ENCODE measurements at places on chromosomes 7 and 10.

- no peak for DNase-seq
Measured at GRCh38 chr7:132078891-132079735, 497.2 kb downstream of the PLXNA4 start.

DNA sequence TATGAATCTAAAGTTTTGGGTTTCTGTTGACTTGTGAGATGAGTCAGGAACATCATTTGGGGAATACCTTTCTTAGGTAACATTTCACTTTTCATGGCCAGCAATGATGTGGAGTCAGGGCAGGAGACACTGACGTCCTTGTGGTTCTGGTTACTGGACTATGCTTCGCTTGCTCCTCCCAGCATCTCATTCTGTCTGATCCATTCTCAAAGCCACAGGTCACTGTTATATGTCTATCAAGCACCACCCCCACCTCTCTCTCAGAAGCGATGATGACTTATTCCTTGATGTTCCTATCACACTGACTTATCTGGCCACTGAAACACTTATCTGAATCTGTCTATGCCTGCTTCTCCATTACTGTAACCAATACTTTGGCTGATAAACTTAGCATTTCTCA is 51.6 kb downstream of the TES start:
- DNase-seq: no peak

GRCh38 chr7:116572036-116572435 is 47.2 kb downstream of the CAV1 start:
- no peak for DNase-seq

GRCh38 chr10:125843603-125844329 is 20.4 kb downstream of the BCCIP start:
- DNase-seq: no peak

GRCh38 chr7:86844608-86845007 is 200.9 kb downstream of the GRM3 start:
- DNase-seq: no peak

DNA sequence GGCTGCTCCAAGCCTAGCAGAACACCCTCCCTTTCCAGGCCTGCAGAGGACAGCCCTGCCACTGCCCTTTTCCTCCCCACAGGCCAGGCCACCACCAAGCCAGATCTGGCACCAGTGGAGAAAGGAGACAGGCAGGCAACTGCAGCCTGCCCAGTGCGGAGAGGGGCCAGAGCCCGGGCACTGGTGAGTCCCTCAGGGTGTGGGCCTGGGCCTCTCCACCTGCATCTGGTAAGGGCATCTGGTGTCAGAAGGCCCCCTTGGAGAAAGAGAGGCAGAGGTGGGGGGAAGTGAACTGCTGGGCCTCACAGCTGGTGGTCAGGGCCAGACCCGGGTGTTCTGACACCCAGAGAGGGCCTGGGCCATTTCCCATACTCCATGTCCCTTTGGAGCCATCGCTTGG is 27.9 kb downstream of the ZNF783 start:
- no peak for DNase-seq

DNA sequence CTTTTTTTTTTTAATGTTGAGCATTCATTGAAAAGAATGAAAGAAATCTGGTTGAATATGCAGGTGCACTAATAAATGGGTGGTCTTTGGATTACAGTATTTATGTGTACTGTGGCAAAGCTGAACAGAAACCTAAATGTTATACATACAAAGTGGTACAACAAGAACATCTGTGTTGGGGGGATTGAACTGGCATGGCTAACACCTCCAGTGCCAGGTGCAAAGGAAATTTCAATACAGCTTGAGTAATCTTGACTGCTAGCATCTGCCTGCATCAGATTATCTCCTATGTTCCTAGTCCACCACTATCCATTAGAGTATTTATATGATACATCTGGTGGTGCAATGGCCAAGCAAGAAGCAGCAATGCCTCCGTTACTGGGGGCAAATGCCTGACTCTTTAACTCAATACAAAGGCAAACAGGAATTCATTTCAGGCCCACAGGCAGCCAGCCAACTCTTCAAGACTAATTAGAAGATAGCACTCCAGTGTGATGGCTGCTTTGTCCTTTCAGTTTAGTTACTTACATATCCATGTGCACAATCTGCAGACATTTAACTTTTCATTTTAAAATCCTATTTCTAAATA is 220.5 kb upstream of the ETV1 start:
- no peak for DNase-seq

Measured in tongue (tissue), 3 donors.